Central memory CD4-positive, alpha-beta T cell (primary cell): ENCODE measurements at places on chromosomes 12 and 14.

GRCh38 chr12:59452746-59453145 lies 143.1 kb upstream of the SLC16A7 start:
- DNase-seq, result no peak

- no peak for DNase-seq
These were observed 102.1 kb downstream of the ERGIC2 start for GRCh38 chr12:29278673-29279420.

DNA sequence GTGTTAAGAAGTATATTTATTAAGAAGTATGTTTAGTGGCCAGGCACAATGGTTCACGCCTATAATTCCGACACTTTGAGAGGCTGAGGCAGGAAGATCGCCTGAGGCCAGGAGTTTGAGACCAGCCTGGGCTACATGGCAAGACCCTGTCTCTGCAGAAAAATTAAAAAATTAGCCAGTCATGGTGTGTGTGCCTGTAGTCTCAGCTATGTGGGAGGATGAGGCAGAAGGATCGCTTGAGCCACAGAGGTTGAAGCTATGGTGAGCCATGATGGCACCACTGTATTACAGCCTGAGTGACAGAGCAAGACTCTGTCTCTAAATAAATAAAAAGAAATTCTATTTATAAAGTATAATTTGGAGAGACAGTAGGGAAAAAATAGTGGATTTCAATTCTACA lies 20.3 kb downstream of the R3HDM2 start:
- no peak for DNase-seq

GRCh38 chr14:58288106-58288792 lies 10.1 kb upstream of the ARID4A start:
- no peak for DNase-seq

- no peak for DNase-seq
These were observed 401.4 kb downstream of the RPL10L start for GRCh38 chr14:46250113-46250703.

DNA sequence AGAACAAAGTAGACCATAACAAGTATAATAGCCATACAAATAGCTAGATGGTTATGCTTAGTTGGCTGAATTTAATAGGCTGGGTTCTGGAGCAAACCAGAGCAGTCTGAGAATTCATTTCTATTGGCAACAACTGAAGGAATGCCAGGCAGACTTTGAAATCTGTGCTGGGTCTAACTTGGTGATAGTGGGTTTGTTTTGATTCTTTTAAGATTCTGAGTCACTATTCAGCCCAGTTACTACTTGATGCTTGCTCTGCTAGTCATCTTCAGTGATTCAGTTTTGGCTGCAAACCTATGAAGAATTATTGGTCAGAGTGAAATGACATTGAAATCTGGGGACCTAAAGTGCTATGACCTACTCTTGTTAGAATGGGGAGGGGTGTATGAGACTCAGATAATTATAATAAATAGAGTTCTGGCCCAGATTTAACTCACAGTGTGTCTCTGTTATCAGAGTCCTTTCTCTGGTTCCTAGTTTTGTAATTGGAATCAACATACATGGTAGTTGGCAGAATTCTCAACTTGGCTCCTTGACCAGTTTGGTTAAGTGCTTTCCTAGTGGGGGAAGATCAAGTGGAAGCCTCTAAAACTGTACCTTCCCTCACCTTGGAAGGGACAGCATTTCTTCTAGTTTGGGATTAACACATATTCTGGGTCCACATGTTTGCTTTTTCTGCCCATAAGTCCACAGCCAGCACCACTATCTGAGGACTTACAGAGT lies 43.5 kb downstream of the MNAT1 start:
- DNase-seq, result no peak

DNA sequence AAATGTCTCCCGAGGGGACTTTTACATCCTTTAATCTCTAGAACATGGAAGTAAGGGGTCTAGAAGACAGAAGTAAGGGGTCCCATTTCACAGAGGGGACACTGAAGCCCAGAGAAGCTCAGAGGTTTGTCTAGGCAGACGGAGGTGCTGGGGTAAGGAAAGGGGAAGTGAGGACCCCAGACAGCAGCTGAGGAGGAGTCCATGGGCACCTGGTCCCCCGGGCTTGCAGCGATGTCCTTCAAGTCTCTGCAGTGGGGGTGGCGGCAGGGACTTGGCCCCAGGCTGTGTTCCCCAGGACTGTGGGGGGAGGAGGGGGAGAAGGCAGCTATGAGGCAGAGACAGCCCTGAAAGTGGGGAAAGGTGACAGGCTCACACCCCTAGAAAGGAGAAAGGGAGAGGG lies 30.7 kb downstream of the DTX1 start:
- DNase-seq, result no peak

DNA sequence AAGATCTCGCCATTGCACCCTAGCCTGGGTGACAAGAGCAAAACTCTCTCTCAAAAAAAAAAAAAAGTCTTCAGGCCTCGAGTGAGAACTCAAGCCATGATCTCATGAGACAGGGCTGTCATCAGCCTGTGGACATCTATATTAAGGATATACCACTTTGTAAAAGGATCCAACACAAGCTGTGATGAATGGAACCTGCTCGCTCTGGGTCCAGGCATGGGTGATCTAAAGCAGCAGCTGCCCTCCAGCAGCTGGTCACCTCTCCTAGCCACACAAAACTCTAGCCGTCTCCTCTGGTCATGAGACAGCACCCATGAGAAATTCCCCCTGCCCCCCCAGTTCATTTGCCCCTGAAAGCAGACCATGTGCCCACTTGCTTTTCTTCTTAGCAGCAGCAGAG lies 19.1 kb upstream of the DGLUCY start:
- no peak for DNase-seq

GRCh38 chr14:85426068-85426935 lies 103.6 kb upstream of the FLRT2 start:
- no peak for DNase-seq

GRCh38 chr14:60757567-60758002 lies 23.0 kb downstream of the MNAT1 start:
- DNase-seq, result no peak

DNA sequence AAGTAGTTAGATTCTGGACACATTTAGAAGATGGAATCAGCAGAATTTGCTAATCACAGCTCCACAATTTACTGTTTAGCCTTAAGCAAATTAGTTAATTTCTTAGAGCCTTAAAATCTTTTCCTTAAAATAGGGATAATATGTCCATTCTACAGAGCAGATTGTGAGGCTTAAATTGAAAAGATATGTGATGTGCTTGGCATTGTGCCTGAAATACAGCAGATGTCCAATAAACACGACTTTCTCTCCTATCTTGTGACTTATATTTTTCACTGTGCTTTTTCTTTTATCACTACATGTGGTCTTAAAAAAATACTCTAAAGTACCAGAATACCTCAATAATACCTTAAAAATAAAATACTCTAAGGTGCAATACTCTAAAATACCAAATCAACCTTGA lies 30.6 kb downstream of the CCER1 start:
- DNase-seq, result no peak
